ENCODE measurements at places on chromosomes 12 and 14. TPM values are rescaled to one million over a fixed set of nuclear protein-coding genes. Genes with fewer than 3 reads are reported as not detected.

Gene R3HDM2
- 20.2 TPM for total RNA-seq

Gene NABP2
- total RNA-seq: 48.4 TPM

Gene GPR137C
- 1.7 TPM for total RNA-seq

Gene C3AR1
- 1.9 TPM for total RNA-seq

Gene MYRFL
- total RNA-seq: under 0.01 TPM

Gene CMKLR1
- 0.13 TPM for total RNA-seq

Gene ANO2
- total RNA-seq: under 0.01 TPM

Gene MYF6
- total RNA-seq: 0.80 TPM

Gene MMP14
- 445 TPM for total RNA-seq

Gene ORAI1
- 11.4 TPM for total RNA-seq

Gene OTOGL
- total RNA-seq: not detected

Gene HCAR1
- 0.08 TPM for total RNA-seq

Gene DAAM1
- total RNA-seq: 6.3 TPM

Gene KCNK13
- total RNA-seq: 0.13 TPM

Gene TEDC1
- total RNA-seq: 11.6 TPM

Gene GPR33
- not detected for total RNA-seq

Gene NPFF
- total RNA-seq: 1.7 TPM

Gene CACNA1C
- 4.3 TPM for total RNA-seq

Gene BHLHE41
- total RNA-seq: 3.1 TPM

Gene KCNMB4
- 1.4 TPM for total RNA-seq

Gene SYCP3
- not detected for total RNA-seq

Gene RNF212B
- not detected for total RNA-seq

Gene SOAT2
- not detected for total RNA-seq

Gene IFNG-AS1
- not detected for total RNA-seq

Gene CPSF2
- 25.8 TPM for total RNA-seq

Gene PRB2
- not detected for total RNA-seq

Gene FMNL3
- 13.2 TPM for total RNA-seq

Gene SMOC1
- total RNA-seq: 2.2 TPM

Gene TMEM179
- not detected for total RNA-seq

Gene GPR68
- under 0.01 TPM for total RNA-seq

Gene ASB8
- total RNA-seq: 13.4 TPM

Gene ZNF891
- total RNA-seq: 0.39 TPM

Gene PRH2
- total RNA-seq: 0.48 TPM

Gene TSHR
- total RNA-seq: not detected

Gene FAM90A1
- total RNA-seq: 0.13 TPM

Gene FKBP3
- 45.8 TPM for total RNA-seq

Gene CLEC4E
- not detected for total RNA-seq

Gene KERA
- total RNA-seq: not detected

Gene C1S
- total RNA-seq: 137 TPM

Gene P2RX2
- not detected for total RNA-seq

Gene CCDC184
- total RNA-seq: 3.7 TPM

Gene CISTR
- total RNA-seq: not detected

Gene OTX2
- total RNA-seq: not detected

Gene OAS3
- total RNA-seq: 16.4 TPM

Gene CS
- 109 TPM for total RNA-seq
